CD4-positive, alpha-beta T cell treated with Interferon alpha-2 for 1 hour (primary cell): ENCODE measurements at places on chromosomes 7 and 10.

GRCh38 chr10:117535298-117536071, 7.1 kb upstream of the EMX2 start:
- DNase-seq = no peak

- DNase-seq = no peak
Measured at GRCh38 chr7:124250297-124251034, 217.6 kb upstream of the TMEM229A start.

GRCh38 chr10:17257466-17258321, 29.7 kb downstream of the VIM start:
- DNase-seq = peak; percentile 59

GRCh38 chr7:147519062-147519461, 1071.5 kb upstream of the C7orf33 start:
- no peak for DNase-seq

GRCh38 chr7:4815121-4815520, 39.7 kb downstream of the AP5Z1 start:
- DNase-seq = no peak

GRCh38 chr10:124087672-124088634, 5.4 kb downstream of the CHST15 start:
- DNase-seq = no peak

- no peak for DNase-seq
Measured at GRCh38 chr7:148472406-148472805, 118.2 kb upstream of the C7orf33 start.

- DNase-seq = no peak
Measured at GRCh38 chr7:30644286-30644955, 37.8 kb downstream of the CRHR2 start.

- DNase-seq = no peak
Measured at GRCh38 chr10:132375116-132375794, 21.7 kb upstream of the PWWP2B start.

- no peak for DNase-seq
Measured at GRCh38 chr10:36717118-36717517, 408.3 kb upstream of the ANKRD30A start.
